ENCODE measurements at places on chromosomes 5 and 9.
A peak's percentile ranks its signal among the peaks of the same experiment; 100 is the strongest.

DNA sequence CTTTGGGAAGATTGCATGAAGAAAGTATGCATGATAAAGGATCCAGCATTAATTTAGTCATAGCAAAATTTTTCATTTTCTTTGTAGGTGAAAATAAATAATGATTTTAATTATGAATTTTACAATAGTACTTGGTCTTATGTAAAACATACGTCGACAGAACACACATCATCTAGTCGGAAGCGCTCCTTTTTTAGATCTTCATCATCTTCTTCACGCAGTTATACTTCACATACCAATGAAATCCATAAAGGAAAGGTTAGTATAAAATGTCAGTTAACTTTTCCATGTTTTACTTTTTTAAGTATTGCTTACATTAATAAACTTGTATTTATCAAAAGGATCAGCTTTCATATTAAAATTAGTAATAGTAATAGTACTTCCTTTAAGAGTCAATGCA lies 35.8 kb downstream of the C7 start:
- DNase-seq: no peak

DNA sequence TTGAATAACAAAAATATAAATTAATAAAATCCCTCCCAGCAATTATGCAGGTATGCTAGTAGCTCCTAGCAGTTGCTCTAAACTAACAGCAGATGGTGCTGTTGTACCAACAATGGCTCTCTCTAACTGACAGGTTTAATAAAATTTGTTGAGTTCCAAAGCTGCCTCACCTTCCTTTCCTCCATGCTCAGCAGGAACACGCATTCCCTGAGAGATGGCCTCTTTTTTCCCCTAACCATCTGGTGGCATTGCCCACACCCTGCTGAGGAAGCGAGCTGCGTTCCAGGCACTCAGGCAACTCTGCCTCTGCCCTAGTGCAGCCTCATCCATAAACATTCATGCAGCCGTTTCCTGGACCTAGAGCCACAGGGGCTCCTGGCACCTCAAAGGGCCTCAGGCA lies 106.2 kb downstream of the KLHL3 start:
- DNase-seq: peak; percentile 41

DNA sequence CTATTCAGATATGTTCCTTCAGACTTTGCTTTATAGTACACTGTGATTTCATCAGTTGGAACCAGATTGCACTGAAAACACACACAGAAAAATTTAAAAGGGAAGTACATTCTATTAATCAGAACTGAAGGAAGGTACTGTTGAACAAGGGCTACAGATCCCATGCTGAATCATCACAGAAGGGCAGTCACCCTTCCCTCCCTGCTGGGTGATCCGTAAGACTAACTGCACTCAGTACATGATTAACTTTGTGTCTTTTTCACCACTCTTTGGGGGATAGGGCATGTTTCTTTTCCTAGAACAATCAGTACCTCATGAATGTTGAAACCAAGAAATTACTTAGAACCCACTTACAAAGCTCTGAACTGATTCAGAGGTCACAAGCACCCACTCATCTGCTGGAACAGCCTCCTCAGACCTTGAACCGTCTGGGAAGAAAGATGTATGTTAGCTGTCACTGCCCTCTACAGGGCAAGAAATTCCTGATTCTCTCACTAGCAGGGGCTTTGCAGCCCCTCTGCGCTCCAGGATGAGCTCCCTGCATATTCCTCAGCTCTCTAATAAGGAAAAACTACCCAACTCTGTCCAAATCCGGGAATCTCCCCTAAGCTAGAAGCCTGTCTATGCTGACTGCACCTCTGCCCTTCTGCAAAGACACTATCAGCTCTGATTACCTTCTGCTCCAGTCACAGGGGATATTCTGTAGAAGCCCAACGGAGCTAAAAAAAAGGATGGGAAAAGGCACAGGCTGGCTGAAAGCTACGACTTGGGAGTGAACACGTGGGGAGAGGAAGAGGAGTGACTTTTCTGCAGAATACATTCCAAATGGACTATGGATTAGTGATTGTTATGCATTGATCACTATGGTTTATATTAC lies 51.0 kb downstream of the IARS1 start:
- DNase-seq: peak; percentile 83

DNA sequence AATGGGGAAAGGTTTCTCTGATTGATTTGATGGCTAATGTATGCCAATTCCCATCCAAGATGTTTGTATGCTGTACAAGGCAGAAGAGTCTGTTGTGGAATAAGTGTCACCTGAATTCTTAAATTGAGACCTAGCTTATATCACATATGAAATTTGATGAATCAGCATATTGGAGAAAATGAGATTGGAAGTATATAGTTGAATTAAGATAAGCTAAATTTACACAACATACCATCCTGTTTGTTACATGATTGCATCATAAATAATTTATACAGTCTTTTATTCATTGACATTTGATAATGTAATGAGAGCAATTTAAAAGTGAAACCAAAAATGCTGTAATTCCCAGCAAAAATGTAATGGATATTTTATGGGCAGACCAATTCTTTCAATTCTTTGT lies 1.1 kb downstream of the CWC27 start:
- no peak for DNase-seq

GRCh38 chr5:119218830-119219782 lies 136.7 kb upstream of the TNFAIP8 start:
- peak; percentile 3 for DNase-seq

DNA sequence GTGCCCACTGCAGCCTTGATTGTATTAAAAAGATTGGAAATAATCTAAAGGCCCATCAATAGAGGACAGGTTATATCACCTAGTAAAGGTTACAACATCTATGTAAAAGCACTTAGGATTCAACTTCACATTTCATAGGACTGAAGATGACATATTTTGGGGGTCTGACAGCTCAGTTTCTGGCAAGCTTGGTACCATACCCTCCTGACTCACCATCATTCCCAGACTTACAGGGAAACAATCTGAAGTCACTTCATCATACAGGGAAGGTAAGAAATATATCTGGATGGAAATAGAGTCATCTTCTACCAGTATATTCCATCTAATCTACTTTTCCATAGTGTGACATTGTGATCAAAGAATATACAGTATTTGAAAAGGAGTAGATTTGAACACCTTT lies 28.8 kb upstream of the DAB2 start:
- no peak for DNase-seq

DNA sequence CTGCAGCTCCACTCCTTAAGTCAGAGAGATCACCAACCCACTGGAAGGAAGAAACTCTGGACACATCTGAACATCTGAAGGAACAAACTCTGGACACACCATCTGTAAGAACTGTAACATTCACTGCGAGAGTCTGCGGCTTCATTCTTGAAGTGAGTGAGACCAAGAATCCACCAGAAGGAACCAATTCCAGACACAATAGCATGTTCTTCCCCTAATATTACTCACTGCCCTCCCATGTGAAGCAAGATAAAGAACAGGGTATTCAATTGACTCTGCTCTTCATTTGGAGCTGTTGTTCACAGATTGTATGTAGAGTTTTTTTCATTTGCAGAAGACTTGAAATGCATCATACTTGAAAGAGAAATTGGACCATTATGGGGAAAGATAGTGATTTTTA lies 10.8 kb downstream of the SAXO1 start:
- no peak for DNase-seq

GRCh38 chr5:149063017-149063687 lies at the start of gene SH3TC2:
TSS of gene SH3TC2 (minus strand) at chr5:149063062. CDS start at chr5:149063022, 40 bp downstream.
- peak; percentile 35 for DNase-seq

DNA sequence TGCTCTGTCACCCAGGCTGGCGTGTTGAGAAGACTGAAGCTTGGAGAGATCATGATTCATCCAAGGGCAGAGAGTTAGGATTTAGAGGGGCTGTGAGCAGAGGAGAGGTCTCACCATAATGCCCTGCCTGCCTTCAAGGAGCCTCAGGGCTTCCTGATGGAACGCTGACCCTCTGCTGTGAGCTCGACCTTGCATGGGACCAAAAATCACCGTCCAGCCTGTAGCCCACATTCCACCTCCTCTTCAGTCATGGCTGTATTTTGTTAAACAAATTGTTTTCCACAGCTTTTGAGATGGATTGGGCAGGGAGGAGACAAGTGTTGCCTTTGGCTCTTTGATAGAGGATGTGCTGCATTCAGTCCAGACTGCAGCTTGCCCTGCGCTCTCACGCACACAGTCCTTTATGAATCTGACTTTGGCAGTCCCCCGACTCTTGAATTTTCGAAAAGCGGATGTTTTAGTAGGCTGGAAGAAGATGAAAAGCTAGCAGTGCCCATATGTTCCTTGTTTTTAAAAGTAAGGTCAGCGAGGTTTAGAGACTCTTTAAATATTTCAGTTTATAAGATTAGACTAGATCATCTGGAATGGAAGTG lies 79.5 kb downstream of the MVB12B start:
- DNase-seq: peak; percentile 19

- peak; percentile 60 for DNase-seq
Measured at GRCh38 chr5:39547553-39548154, 122.9 kb upstream of the DAB2 start.

- peak; percentile 23 for DNase-seq
Measured at GRCh38 chr5:75367401-75367800, 30.4 kb downstream of the HMGCR start.

DNA sequence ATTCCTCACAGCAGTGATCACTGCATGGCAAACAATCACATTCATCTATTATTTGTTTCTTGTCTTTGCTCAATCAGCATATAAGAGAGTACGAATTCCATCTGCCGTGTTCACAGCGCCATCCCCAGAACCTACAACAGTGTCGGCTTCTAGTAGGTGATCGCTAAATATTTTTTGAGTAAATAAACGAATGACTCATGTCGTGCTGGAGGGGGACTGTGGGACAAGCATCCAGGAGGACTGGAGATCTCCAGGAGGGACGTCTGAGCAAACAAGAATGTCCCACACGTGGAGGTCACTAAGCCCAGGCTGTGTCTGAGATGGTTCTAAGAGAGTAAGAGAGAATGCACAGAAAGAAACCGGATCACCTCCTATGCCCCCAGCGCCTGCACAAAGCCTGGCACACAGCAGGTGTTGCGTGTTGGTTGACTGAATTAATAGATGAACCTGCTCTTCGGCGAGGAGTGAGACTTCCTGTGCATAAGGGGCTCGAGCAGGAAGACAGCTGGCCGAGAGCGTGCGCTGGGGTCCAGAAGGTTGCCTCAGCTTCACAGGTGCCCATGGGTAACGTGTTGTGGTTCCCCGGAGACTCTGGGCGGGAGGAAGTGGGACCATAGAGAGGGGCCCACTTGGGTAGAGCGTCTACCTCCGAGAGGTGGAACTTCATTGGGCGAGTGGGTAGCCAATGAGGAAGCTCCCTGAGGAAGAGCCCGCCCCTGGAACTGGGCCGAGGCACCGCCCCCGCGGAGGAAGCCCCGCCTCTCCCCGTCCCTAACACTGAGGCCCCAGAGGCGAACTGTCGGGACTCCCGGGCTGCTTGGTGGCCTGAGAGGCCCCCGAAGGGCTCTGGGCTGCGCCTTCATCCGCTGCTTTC lies 193.0 kb downstream of the MELK start:
- no peak for DNase-seq

DNA sequence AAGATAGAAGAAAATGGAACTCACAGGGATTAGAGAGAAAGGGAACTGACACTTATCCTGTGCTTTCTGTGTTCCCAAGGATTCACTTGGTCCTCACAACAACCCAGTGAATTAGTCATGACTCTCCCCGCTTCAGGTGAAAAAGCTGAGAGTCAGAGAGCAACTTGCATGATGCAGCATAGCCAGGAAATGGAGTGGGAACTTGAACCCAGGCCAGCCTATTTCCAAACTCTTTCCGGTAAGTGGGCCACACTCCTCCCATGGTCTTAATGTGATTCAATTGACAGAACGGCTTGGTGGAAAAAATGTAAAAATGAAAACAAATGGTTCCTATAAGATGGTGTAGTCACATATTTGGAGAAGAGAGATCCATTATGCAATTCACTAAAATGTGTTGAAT lies 45.9 kb upstream of the CEMIP2 start:
- DNase-seq: peak; percentile 21

- no peak for DNase-seq
Measured at GRCh38 chr5:3352711-3353110, 242.9 kb upstream of the IRX1 start.

DNA sequence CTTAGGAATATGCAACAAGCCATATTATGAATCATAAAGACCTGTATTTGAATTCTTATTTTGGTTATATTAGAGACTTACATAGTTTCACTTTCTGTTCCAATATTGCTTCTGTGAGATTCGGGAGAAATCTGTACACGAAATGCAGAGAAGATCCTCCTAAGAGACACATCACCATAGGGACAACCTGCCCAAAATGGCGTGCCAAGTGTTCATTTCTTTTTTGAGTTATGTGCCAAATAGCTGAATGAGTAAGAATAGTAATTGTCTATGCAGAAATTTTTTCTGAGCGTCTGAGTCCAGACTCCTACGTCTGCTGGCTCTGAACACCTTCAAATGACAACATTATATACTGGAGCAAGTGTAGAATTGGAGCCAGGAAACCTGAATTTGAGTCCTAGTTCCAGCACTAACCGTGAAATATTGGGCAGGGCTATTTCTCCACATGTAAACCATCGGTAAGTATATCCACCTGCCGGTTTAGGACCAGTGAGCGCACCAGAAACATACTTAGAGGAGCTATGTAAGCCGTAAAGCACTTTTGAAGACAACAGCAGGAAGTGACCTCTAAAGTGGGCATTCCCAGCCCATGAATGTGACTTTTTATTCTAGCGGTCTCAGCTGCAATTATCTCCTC lies 163.9 kb upstream of the DMRT1 start:
- DNase-seq: no peak

GRCh38 chr5:168300326-168301182 lies 9.1 kb downstream of the WWC1 start:
- no peak for DNase-seq

- DNase-seq: no peak
Measured at GRCh38 chr5:173041881-173042762, 14.0 kb upstream of the CREBRF start.

- no peak for DNase-seq
Measured at GRCh38 chr5:9653061-9653460, 22.9 kb upstream of the TAS2R1 start.

DNA sequence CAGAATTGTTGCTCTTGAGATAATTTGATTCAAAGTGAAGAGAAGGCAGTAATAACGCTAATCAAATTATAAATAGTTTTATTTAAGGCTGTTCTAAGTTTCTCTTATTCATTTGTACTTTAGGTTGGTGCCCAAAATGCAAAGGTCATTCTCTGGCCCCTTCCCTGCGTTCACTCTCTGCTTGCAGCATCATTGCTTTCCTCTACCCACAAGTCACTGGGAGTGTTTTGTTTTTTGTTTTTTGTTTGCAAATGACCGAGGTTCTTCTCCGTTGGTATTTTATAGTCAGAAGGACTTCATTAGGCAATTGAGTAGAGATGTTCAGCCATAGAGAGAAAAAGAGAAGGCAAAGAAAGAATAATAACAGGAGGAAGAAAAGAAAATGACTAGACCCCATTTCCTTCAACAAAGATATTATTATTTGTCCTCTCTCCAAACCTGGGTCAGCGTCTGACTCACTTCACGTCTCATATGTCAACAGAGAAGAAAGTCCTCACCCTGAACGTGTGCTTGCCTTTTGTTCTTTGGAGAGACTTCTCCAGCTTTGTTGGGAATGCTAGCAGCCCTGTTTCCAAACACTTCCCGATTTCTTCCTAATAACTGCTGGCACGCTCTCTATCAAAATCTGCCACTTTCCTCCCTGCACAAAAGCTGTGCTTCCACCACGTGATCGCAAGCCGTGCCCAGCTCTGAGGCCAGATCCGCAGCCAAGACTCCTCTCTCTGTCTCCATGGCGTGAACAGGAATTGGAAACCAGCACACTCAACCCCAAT lies 119.8 kb downstream of the EBF1 start:
- DNase-seq: peak; percentile 61

- peak; percentile 93 for DNase-seq
Measured at GRCh38 chr5:32170303-32171151, 3.6 kb downstream of the GOLPH3 start.
